ENCODE measurements at places on chromosomes 6 and 20.

DNA sequence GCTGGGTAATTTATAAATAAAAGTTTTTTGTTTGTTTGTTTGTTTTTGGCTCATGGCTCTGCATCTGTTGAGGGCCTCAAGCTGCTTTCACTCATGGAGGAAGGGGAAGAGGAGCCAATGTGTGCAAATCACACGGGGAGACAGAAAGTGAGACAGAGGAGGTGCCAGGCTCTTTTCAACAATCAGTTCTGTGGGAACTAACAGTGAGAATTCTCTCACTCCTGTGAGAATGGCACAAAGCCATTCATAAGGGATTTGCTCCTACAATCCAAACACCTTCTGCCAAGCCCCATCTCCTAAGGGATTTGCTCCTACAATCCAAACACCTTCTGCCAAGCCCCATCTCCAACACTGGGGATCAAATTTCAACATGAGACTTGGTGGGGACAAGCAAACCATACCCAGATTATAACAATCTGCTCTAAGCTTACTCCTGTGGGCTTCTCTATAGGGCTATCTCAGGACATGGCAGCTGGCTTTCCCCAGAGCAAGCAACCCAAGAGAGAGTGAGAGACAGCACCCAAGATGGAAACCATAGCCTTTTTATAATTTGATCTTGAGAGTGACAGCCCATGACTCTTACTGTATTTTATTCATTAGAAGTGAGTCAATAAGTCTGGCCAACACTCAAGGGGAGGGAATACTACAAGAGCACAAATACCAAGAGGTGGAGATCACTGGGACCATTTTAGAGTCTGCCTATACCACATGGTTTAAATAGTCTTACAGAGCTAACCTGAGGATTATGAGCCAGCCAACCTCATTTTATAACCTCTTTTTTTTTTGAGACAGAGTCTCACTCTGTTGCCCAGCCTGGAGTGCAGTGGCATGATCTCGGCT, 22.8 kb upstream of the LRRC1 start:
- DNase-seq, result no peak

- no peak for DNase-seq
These were observed 180.6 kb downstream of the PTPRK start for GRCh38 chr6:128339635-128340450.

DNA sequence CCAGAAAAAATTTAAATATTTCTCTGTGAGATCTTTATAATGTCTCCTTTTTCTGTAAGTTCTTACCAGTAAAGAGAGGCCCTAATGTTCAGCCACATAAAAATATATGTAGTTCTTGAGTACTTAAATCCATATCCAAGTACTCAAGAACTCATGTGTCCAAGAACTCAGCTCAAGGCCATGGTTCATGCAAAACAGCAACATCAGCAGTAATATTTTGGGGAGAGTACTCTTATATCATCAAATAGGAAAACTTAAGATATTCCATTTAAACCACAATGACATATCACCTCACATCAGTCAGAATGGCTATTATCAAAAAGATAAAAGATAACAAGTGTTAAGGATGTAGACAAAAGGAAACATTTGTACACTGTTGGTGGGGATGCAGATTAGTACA, 3.4 kb upstream of the HLA-DQB1 start:
- DNase-seq, result no peak

- peak; percentile 90 for DNase-seq
These were observed 59.1 kb upstream of the SUPT3H start for GRCh38 chr6:45436544-45437438.

DNA sequence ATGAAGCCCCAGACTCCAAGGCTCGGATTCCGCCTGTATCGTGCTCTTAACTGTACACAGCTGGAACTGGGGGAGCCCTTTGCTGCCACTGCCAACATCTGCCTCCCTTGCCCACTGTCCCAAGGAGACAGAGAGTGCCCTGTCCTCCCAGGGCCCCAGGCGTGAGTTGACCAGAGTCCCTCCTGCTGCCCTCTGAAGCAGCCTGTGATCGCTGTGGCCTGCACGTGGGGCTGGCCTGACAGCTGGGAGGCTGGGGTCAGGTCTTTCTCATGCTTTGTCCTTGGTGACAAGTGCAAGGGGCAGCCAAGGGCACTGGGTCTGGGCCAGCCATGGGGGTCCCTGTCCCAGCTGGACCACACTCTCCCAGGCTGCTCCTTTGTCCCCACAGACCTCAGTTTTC, 44.3 kb downstream of the KIAA1755 start:
- DNase-seq, result no peak

GRCh38 chr20:42949950-42950349, 239.8 kb downstream of the PTPRT start:
- DNase-seq, result no peak

DNA sequence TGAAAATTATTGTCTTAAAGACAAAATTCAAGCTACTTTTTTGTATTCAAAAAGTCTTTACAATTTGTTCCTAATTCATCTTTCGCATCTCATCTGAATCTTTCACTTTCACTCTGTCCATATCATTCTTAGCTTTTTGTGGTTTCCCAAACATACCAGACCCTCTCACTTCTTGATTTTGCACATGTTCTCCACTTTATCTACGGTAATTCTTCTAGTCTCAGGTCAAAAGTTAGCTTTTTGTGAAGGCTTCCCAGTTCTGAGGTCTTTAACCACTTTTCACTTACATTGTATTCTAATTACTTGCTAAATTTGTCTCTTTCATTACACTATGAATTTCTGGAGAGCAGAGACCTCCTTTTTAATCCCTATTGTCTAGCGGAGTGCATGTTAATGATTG, 34.6 kb upstream of the EPHA7 start:
- DNase-seq, result no peak

- no peak for DNase-seq
These were observed 22.5 kb downstream of the KLHL32 start for GRCh38 chr6:96947055-96947454.

- no peak for DNase-seq
These were observed 71.8 kb upstream of the PHIP start for GRCh38 chr6:79149884-79150283.

- DNase-seq, result no peak
These were observed 121.9 kb upstream of the BTN3A2 start for GRCh38 chr6:26243132-26243531.

GRCh38 chr20:22574545-22575086, 9.8 kb downstream of the FOXA2 start:
- no peak for DNase-seq

DNA sequence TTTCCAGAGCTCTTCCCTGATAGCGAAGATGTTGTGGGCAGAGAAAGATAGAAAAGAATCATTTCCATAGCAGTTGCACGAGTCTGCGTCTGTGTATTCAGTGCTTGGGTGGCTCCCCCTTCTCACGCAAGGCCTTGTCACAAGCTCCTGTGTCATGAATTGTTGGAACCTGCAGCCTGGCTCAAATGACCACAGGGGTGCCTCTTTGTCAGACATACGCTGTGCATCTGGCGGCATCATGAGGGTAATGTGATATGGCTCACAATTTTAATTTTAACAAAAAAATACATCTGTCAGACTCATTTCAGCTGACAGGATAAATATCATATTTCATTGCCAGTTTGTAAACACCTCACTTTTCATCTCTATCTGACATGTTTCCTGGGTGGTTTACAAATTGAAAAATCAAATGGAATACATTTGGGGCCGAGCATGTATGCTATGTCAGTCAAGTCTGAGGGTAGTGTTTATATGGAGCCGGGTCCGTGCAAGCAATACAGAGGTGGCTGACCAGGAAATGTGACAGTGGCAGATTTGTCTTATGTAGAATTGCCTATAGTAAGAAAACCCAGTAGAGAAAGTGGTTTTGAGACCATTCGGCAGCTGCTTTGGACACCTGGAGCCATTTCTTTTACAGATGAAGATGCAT, 90.9 kb downstream of the CAP2 start:
- DNase-seq, result no peak

DNA sequence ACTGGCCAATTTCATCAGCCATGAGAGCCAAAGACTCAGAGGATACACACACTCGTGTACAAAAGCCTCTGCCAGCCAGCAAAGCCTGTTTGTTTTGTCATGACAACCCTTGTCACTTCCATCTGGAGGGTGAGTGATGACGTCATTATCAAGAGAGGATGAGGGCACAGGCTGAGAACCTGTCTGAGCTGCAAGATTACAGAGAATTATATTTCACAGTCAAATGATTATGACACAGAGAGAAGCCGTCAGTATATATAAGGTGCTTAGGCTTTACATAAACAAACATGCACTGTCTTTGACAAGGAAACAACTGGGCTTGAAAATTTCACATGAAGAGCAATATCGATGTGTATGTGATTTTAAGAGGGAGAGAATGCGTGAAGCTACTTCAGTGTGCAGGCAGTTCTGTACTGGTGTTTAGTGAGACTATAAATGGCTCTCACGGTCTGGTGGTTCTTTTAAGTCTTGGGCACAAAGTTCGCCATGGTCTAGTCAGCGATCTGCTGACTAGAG, 36.5 kb upstream of the BCLAF1 start:
- DNase-seq, result no peak

GRCh38 chr6:131755597-131755996, 44.8 kb upstream of the CTAGE9 start:
- no peak for DNase-seq

DNA sequence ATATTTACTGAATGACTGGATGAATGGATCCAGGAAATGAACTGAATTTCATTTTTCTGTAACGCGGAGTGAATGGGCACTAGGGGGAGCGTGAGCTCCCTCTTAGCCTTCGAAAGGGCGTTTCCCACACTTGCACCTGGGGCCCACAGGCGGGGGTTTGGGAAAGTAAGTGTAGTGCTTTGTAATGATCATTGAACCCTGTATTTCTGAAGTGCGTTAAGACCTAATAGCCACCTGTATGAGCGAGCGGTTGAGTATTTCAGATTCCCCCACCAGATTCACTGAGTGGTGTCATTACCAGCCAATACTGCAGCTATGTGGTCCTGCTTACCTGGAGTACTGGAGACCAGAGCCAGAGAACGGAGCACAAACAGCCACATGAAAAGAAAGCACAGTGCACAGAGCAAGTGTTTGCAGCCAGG, 10.5 kb downstream of the SYTL3 start:
- DNase-seq, result peak; percentile 7

GRCh38 chr20:63738687-63739129, 868 bp upstream of the SLC2A4RG start:
- no peak for DNase-seq

- no peak for DNase-seq
These were observed 67.5 kb downstream of the NDUFAF5 start for GRCh38 chr20:13852306-13852705.

DNA sequence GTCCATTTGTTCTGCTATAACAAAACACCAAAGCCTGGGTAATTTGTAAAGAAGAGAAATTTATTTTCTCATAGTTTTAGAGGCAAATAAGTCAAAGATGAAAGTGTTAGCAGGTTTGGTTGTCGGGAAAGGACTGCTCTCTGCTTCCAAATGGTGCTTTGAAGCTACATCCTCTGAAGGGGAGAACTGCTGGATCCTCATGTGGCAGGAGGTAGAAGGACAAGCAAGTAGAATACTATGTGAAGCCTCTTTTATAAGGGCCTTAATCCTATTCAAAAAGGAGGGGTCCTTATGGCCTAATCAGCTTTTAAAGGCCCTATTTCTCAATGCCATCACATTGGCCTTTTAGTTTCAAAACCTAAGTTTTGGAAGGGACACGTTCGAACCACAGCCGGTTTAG, 826.0 kb upstream of the EPHA7 start:
- no peak for DNase-seq

DNA sequence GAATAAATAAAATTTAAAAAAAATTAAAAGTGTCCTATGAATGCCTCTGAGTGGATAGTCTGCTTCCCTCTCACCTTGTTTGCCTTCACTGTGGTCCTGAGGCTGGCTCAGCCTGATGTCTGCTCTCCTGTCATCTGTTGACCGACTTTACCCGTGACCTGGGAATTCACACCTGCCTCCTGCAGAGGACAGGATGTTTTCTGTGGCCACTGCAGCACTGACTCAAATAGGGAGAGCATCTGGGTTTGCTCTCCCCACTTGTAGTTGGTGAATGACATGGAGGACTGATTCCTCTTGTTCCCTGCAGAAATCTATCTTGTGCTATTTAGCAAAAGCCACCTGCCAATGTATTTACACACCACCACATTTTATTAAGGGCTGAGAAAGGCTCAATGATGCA, 52.4 kb upstream of the ERVFRD-1 start:
- DNase-seq, result no peak

DNA sequence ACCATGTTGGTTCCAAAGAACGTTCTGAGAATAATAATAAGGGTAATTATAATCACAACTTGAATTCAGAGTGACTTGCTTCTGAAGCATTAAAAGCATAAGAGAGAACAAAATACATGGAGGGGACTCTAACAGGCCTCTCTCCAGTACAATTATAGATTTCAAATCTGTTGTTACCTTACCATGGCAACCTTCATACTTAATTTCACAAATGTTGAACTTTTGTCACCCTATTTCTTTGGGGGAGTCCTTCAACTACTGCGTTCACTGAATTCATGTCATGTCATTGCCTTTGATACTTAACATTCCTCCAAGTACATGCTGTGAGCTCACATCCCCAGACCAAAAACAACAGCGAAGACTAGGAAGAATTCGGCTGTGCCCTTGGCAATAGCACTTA, 104.0 kb downstream of the MKKS start:
- DNase-seq, result no peak

DNA sequence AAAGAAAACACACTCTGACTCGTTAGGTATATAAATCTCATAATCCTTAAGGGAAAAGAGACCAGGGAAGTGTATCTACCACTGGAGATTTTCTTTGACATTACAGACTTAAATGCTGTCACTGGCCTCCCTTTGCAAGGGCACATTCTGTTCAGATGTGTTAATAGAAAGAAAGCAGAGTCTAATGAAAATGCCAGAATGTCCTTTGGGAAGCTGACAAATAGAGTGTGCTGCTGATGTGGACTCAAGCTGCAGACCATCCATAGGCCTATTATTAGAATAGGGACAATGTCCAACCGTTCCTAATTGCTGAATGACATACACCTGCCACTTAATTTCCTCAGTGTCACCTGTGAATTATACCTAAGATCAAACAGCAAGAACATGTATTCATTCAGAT, 41.2 kb downstream of the SLC35D3 start:
- no peak for DNase-seq

- DNase-seq, result no peak
These were observed 159.1 kb downstream of the TINAG start for GRCh38 chr6:54467384-54467783.

GRCh38 chr20:58695084-58695722, 2.6 kb downstream of the NPEPL1 start:
- DNase-seq, result no peak

- no peak for DNase-seq
These were observed 869 bp upstream of the TRIM15 start for GRCh38 chr6:30162265-30163089.

GRCh38 chr6:91288741-91289140, 701.9 kb upstream of the MAP3K7 start:
- no peak for DNase-seq

GRCh38 chr6:37566111-37566949, 66.6 kb upstream of the CCDC167 start:
- peak; percentile 56 for DNase-seq

DNA sequence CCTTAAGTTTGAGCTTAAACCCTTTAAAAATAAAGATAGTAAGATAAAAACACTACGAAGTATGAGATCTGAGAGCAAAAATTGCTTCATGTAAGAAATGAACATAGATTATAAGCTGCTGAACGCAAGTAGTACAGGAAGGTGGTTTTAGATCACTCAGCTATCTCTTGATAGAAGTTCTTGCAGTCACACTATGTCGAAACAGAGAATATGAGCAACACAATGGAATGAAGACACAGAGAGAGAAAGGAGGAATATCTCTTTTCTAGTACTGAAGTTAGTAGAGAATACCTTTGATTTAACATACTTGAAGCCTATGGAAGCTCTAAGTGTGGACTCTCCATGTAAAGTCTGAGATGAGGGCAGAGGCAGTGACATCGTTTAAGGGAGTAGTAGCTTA, 162.7 kb downstream of the CDK19 start:
- no peak for DNase-seq

GRCh38 chr6:45424451-45424861, 46.7 kb upstream of the SUPT3H start:
- peak; percentile 36 for DNase-seq
